NCI-H1930 (cell line): ENCODE measurements at places on chromosomes 6 and 20.

- no peak for DNase-seq
These were observed 26.6 kb upstream of the ILRUN start for GRCh38 chr6:34723203-34723602.

DNA sequence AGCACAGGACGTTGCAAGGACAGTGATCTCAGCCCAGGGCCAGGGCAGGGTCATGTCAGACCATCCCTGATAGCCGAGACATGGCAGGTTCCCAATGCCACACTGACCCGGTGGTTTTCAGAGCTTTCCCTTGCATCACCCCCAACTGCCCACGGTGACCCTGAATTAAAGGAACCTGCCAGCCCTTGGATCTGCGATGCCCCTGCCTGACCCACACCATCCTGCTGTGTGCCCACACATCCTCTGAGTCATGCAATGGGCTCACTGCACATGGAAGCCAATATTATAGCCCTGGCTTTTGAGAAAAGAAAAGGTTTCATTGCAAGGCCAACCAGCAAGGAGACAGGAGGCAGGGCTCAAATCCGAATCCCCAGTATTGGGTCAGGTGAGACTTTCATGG lies 132.6 kb upstream of the CST7 start:
- DNase-seq, result no peak

- no peak for DNase-seq
These were observed 18.4 kb downstream of the EYA4 start for GRCh38 chr6:133259561-133259960.

- no peak for DNase-seq
These were observed 109.4 kb upstream of the NEDD9 start for GRCh38 chr6:11341867-11342266.

GRCh38 chr6:160734627-160735026 lies 32.6 kb downstream of the PLG start:
- no peak for DNase-seq

- peak; percentile 80 for DNase-seq
These were observed 14.0 kb upstream of the SCGN start for GRCh38 chr6:25637960-25638434.

- DNase-seq, result no peak
These were observed 622.3 kb upstream of the ARID1B start for GRCh38 chr6:156154896-156155295.

GRCh38 chr20:47606414-47606982 lies 104.8 kb downstream of the NCOA3 start:
- DNase-seq, result peak; percentile 15

- DNase-seq, result no peak
These were observed 7.4 kb upstream of the IGF2R start for GRCh38 chr6:159961528-159961927.

GRCh38 chr6:135195041-135195440 lies 13.9 kb downstream of the MYB start:
- DNase-seq, result no peak

DNA sequence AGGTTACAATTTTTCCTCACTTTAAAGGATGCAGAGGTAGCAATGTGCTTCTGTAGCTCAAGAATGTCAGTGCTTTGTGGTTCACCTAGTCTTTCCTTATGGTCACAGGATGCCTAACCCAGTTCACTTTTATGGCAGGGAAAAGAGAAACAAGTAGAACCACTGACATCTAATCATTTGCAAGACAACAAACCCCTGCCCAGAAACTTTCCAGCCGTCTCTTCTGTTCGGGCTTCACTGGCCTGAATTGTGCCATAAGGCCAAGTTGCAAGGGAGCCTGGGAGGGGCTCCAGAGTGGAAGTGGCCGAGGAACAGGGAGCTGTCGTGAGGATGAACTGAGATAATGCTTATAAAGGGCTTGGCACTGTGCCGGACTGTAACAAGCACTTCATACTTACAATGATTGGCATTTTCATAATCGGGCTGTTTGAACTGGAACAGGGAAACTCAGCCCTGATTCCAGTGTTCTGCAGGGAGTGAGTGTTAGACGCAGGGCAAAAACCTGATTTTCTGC lies 212.6 kb downstream of the BCAS1 start:
- no peak for DNase-seq

GRCh38 chr6:1606780-1607515 lies 2.8 kb upstream of the FOXC1 start:
- no peak for DNase-seq

DNA sequence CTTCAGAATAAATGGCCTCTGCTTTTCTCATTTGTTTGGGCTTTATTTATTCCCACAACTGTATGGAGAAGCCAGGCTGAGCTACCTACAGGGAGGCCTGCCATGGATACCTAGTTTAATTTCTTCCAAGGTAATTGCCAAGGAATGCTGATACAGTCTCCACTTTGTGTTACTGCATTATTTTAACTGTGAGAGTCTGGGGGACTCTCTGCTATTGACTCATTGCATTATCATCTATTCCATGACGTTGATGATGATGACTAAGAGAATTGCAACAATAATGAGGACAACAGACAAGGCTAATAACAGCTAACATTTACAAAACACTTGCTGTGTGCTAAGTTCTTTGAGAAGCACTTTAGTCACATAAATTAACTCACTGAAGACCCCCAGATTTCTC lies 88.3 kb upstream of the COL21A1 start:
- no peak for DNase-seq

- no peak for DNase-seq
These were observed 332.6 kb upstream of the EPHA7 start for GRCh38 chr6:93751969-93752368.

GRCh38 chr6:24441599-24441904 lies 38.8 kb downstream of the MRS2 start:
- no peak for DNase-seq

DNA sequence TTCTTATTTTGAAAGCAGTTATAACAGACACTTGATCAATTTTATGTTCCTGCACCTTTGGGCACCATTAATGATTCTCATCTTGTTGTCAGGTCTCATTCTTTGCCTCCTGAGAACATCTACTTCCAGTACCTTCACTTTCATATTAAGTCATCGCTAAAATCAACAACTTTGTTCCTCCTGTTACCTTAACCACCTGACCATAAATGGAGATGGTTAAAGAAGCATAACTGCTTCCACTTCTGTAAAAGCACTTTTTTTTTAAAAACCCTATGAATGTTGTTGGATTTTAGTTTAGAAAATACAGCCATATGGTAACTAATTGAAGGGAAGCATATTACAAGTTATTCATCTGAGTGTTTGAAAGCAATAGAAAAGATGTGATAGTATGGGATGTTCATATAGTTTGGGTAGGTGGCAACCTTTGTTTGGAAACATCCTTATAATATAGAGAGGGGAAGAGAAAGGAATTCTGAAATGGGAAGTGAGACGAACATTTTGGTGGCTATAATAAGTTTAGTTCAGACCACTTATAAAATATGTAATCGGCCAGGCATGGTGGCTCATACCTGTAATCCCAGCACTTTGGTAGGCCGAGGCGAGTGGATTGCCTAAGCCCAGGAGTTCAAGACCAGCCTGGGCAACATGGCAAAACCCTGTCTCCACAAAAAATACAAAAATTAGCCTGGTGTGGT lies 53.9 kb downstream of the AFG1L start:
- no peak for DNase-seq

- no peak for DNase-seq
These were observed 5.8 kb upstream of the FAM83D start for GRCh38 chr20:38920411-38920810.

- DNase-seq, result no peak
These were observed 19.6 kb downstream of the JAG1 start for GRCh38 chr20:10654250-10654610.

GRCh38 chr6:14861491-14861943 lies 384.4 kb upstream of the JARID2 start:
- DNase-seq, result no peak

GRCh38 chr20:38460040-38460623 lies 12.5 kb upstream of the RALGAPB start:
- no peak for DNase-seq

- no peak for DNase-seq
These were observed at the start of gene SERPINB6 for GRCh38 chr6:2971420-2972218. SERPINB6 (minus strand) TSS chr6:2971567; CDS start chr6:2959332, 12,235 bp downstream.

DNA sequence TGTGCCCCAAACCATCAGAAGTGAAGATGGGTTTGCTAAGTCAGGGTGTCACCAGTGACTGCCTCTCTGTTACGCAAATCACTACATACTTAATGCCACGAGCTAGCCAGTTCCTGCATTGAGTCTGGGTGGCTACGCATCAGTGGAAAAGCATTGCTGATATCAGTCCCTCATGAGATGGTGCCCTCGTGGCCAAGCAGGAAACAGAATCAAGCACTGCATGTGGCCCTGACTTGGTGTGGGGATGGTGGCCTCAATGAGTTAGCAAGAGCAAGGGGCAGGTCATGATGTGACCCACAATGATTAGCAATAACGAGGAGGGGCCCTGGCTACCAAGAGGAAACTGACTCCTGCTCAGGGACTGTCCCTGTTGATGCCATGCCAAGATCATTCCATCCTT lies 51.6 kb upstream of the FNDC1 start:
- DNase-seq, result no peak
